Stimulated activated CD4-positive, alpha-beta T cell treated with anti-CD3 and anti-CD28 coated beads, TNF-alpha, amount 100 ng/mL, for 48 hours (primary cell): ENCODE measurements at places on chromosomes 11 and 22.

- DNase-seq, result no peak
Observed at GRCh38 chr11:35937111-35937510, 6.8 kb upstream of the LDLRAD3 start.

GRCh38 chr11:69635804-69636511 is 5.0 kb upstream of the CCND1 start:
- DNase-seq, result no peak

DNA sequence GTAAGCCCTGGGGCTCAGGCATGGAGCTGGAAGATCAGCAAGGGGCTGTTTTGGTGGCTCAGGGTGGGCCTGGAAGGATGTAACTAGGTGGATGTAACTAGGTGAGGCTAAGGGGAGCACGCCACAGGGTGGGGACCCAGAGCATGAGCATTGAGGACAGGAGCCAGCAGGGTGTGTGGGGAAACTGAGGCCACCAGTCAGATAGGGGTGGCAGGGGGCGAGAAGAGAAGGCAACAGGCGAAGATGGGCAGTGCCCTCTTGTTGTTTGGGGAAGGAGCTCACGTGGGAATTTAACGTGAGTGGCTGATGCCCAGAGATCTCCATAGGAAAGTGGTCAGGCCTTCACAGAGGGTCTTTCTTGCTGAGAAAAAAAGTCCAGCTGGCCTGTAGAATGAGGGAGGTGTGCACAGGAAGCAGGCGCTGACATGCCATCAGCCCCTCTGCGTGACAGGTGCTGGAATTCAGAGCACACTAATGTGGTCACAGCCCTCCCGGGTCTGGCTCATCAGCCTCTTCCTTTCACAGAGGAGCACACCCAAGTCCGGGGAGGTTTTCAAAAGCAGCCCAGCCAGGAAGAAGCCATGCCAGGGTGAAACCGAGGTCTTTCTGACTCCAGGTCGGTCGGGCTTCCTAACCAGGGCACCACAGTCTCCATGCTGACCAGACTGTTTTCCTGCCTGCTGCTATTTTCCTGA is 54.6 kb upstream of the PAX6 start:
- DNase-seq, result no peak

DNA sequence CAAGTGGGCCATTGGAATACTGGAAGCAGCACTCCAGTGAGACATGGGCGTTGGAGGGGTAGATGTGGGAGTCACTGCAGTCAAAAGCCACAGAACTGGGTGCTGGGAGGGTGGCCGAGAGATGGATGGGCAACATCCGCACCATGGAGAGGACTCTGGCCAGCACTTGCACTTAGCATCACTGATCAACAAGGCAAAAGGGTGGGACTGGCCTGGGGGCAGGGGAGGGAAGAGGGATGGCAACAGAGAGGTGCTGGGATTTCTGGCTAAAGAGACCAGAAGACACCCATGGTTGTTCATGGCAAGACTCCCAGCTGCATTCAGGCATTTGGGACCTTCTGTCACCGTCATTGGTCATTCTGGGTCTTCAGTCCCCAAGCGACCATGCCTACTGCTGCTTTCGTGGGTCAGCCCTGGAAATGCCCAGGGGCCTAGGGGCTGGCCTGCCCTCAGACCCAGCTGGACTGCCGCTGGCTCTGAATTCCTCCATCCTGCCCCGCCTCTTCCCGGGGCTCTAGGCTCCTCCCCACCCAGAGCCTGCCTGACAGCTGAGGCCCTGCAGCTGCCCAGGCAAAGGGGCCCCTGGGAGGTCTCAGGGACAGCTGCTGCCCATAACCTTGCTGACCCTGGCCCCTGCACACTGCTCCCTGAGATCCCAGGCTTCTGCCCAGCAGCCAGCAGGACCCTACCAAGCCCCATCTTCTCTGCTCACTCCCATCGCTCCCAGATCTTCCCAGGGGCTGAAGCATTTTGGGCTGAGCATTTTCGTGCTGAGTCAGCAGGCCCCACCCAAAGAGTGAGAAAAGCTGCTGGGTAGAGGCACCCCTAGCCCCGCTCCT is 13.0 kb upstream of the CDC42EP2 start:
- DNase-seq, result no peak

- no peak for DNase-seq
Observed at GRCh38 chr11:114441921-114442320, 2.7 kb downstream of the REXO2 start.

DNA sequence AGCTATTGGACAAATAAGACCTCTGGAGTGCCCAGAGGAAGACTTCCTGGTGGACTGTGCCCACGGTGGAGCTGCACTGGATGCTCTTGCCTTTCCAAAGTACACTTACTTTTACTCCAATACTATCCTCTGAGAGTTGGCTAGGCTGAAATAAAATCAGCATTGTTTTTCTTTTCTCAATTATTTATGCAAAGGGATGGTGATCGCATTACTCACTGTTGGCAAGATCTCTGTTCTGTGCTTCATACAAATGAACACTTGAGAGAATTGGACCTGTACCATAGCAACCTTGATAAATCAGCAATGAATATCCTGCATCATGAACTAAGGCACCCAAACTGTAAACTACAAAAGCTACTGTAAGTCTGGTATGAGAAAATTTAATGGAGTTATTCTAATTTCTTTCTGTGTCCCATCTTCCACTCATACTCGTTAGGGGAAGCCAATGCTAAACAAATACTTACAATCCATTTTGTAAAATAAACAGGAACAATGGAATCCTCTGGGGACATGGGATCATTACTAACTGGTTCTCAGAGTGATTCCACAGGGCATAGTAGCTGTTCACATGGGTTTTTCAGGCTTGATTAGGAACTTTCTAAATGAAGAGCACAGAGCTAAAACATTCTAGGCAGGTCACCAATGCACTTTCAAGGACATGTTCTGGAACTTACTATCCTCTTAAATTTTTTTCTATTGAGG is 26.3 kb downstream of the NLRP14 start:
- DNase-seq, result no peak

DNA sequence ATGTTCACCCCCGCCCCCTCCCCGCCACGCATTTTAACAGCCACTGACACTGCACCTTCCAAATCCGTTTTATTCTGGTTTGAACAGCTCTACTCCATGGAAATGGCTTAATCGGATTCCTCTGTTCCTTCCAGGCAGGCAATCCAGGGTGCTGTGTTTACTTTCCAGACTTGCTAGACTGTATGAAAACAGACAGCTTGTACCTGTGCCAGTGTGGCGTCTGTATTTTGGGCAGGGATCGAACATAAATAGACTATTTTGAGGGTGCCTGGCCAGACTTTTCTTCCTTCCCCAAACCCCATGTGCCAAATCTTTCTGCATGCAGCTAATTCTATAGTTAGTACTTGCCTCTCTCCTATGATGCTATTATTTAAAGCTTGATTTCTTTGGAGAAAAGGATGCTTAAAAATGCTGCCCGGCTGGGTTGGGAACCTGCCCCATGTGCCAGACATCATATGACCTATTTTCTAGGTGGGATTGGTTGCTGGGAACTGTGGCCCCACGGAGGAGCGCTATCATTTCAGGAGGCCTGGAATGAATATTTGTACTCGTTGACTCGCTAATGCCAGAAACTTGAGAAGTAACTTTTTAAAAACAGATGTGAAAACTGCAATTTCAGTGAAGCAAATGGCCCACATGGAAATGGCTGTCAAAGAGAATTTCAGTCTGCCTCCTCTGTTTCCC is 814.8 kb downstream of the BRD1 start:
- no peak for DNase-seq

DNA sequence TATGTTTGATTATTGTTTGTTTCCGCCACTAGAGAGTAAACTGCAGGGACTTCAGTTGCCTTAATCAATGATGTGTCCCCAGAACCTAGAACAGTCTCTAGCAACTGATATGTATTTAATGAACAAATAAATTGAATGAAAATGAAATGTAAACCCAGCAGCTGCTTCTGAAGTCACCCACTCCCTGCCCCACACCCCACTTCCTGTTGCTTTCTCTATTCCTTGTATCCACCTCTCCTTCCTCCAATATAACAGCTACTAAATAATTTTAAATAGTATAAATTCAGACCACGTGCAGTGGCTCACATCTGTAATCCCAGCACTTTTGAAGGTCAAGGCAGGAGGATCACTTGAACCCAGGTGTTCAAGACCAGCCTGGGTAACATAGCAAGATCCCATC is 15.8 kb downstream of the MYH9 start:
- DNase-seq, result no peak

GRCh38 chr11:97622795-97623194 is 1233.0 kb downstream of the JRKL start:
- no peak for DNase-seq

GRCh38 chr11:58567889-58568512 is 7.7 kb downstream of the LPXN start:
- DNase-seq, result peak; percentile 63

- no peak for DNase-seq
Observed at GRCh38 chr11:9681583-9682372, 17.9 kb downstream of the SWAP70 start.

DNA sequence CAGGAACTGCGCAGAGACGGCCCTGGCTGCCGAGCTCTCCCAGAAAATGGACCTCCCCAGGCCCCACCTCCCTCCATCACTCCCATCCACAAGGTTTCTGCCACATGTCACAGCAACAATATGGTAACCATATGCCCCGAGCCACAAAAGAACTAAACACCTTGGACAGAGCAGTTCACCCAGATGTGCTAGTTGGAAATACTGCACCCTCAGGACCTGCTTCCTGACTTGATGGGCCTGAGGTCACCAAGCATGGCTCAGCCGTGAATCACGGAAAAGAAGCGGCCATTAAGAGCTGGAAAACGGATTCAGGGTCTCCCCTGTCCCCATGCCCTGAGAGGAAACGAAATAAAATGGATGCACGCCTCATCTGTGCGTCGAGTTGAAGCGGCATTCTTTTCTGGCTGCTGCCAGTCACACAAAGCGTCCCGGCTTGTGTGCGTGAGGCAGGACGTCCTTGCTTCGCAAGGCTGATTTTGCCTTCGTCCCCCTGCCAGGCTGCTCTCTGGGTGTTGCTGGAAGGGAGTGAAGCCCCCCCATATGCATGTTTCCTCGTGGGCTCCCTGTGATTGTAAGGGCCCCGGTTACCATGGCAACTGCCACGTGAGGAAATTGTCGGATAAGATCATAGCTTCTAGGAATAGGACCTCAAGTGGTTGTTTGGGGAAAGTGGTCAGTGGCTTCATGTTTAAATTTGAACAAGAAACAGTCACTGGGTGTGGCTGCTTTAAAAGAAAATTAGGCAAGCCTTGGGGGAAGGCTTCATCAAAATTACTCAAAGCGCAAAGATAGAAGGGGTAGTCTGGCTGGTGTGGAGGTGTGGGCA is 51.7 kb downstream of the FLI1 start:
- no peak for DNase-seq

GRCh38 chr11:78460471-78460870 is 42.9 kb upstream of the GAB2 start:
- DNase-seq, result no peak
